Activated CD8-positive, alpha-beta memory T cell treated with anti-CD3 and anti-CD28 coated beads for 1 hour (primary cell): ENCODE measurements at places on chromosomes 4 and X.

DNA sequence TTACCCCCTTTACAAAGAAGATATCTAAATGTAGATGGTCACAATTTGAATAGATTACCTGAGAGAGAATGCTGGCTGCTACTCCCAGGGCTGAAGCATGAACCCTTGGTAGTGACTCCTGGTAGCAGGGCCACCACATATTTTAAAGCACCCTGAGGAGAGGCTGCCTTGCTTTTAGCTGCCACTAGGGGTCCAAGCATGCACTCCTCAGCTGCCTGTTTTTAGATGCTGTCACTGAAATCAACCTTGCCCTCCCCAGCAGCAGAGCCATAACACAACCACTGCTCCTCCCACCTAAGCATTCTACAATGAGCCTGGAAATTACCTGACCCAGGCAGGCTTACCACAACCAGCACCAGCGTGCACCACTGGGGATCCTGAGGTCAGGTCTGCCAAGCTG, 850.9 kb downstream of the FAM133A start:
- DNase-seq: no peak

DNA sequence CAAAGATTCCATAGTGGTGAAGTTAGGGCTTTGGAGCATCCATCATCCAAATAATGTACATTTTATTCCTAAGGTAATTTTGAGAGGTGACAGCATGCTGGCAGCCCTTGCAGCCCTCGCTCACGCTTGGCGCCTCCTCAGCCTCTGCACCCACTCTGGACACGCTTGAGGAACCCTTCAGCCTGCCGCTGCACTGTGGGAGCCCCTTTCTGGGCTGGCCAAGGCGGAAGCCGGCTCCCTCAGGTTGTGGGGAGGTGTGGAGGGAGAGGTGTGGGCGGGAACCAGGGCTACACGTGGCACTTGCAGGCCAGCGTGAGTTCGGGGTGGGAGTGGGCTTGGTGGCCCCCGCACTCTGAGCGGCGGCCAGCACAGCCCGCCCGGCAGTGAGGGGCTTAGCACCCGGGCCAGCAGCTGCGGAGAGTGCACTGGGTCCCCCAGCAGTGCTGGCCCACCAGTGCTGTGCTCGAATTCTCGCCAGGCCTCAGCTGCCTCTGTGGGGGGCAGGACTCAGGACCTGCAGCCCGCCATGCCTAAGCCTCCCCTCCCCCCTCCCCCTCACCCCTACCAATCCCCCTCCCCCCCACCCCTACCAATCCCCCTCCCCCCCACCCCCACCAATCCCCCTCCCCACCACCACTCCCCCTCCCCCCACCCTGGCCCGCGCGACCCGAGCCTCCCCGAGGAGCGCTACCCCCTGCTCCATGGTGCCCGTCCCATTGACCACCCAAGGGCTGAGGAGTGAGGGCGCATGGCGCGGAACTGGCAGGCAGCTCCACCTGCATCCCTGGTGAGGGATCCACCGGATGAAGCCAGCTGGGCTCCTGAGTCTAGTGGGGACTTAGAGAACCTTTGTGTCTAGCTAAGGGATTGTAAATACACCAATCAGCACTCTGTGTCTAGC, 37.0 kb upstream of the DKK2 start:
- DNase-seq: no peak

GRCh38 chrX:71253253-71254091, 468 bp downstream of the ZMYM3 start:
- peak; percentile 5 for DNase-seq

DNA sequence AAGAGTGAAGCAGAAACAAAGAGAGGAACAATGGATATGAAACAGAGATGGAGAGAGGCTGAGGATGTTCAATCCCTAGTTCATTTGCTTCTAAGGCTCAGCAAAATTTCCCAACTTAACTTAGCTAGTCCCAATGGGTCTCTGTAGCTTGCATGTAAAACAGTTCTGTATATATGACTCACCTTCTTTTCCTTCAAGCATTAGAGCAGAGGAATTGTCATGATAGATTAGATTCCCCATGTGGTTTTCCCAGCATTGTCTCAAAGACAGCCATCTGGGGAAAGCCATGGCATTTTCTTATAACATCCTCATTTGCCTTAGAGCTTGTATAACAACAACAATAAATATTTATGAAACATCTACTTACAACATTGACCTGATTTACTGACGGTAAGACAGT, 93.9 kb upstream of the GATB start:
- DNase-seq: no peak

- DNase-seq: no peak
These were observed 21.5 kb downstream of the RELL1 start for GRCh38 chr4:37664696-37665095.

- no peak for DNase-seq
These were observed 6.3 kb downstream of the FMR1 start for GRCh38 chrX:147917700-147918695.

GRCh38 chrX:54808109-54808604, 612 bp downstream of the MAGED2 start:
- DNase-seq: no peak

- no peak for DNase-seq
These were observed 10.1 kb downstream of the PSAPL1 start for GRCh38 chr4:7424553-7425111.

DNA sequence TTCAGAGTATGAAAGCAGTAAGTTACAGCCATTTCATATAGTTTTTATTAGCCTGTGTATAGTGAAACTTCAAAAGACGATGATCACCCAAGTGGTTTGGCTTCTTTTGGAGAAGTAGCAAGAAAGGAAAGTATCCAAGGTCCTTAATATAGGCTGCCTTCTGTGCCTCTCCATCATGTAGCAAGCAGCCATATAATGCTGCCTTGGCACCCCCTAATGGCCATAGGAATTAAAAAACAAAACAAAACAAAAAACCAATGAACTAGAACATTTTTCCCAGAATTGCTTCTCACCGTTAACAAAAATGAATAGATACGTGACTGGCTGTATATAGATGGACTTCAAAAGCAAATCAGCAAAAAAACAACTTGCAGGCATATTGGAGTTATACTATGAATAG, 18.9 kb downstream of the LAMP2 start:
- DNase-seq: no peak

DNA sequence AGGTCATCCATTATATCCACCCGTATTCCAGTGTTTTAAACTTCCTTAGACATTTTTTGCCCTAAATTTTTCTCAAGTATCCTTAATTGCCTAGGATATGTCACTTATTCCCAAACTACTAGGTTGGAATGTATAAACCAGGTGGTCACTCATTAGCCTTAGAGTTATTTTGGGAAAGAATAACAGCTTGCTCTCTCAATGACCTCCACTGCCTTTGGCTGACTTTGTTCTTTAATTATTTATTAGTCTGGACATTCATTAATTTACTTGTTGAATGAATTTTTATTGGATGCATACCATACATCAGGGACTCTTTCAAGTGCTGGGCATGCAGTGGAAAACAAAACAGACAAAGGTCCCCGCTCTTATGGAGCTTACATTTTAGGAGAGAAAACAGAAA, 609.3 kb upstream of the IGFBP7 start:
- no peak for DNase-seq

GRCh38 chr4:155587766-155588165, 78.9 kb upstream of the GUCY1A1 start:
- DNase-seq: no peak

- DNase-seq: no peak
These were observed 56.0 kb downstream of the ZFYVE28 start for GRCh38 chr4:2362266-2363055.

DNA sequence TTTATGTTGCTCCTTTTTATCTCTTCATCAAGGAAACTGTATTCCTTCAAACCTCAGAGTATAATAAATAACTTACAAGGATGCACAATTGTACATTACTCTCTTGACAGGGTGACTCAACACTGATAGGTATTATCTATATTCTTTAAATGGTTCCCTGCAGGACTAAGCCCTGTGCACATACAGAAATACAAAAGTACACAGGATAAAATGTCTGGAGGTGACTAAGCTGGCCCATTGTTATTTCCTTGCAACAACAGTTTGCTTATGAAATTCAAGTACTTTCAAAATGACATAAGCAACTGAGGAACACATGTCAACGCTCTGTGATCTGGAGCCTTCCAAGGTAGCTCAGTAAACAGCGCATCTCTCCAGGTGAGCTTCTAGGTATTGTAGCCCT, 83.8 kb upstream of the RPL34 start:
- no peak for DNase-seq

DNA sequence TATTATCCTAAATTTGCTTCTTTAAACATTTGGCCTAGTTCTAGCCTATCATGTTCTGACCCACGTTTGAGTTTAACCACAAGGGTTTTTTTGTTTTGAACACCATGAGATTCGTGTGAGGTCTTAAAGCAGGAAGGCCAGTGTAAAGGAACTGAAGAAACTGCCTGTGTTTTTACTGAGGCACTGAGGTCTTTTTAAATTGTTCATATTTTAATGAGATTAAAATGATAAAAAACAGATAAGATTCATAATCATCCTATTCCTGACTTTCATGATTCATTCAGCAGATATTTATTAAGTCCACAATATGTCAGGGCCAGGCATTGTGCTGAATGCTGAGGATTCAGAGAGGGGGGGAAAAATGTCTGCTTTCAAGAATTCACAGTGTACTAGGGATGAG, 3.2 kb downstream of the RPS6KA3 start:
- DNase-seq: no peak

- no peak for DNase-seq
These were observed 345.1 kb upstream of the TACR3 start for GRCh38 chr4:104064646-104065577.

- no peak for DNase-seq
These were observed 16.1 kb upstream of the GPR34 start for GRCh38 chrX:41672643-41673042.

DNA sequence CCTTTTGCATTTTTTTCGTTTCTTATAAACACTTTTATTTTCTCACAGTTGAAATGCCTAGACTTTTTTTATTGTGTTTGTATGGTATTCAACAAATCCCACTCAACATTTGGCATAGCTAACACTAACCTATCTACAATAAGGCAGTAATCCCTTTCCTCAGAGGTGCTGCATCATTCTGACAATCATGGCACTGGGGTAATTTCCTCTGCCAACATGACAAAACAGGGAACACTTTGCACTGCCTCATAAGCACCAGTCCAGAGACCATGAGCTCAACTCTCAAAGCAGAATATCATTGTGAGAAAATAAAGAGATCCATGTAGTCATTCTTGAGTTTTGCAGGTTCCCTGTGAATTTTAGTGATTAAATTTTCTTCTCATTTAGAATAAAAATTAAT, 183.8 kb upstream of the INTU start:
- no peak for DNase-seq

GRCh38 chr4:126798214-126798613, 834.5 kb upstream of the INTU start:
- DNase-seq: no peak

DNA sequence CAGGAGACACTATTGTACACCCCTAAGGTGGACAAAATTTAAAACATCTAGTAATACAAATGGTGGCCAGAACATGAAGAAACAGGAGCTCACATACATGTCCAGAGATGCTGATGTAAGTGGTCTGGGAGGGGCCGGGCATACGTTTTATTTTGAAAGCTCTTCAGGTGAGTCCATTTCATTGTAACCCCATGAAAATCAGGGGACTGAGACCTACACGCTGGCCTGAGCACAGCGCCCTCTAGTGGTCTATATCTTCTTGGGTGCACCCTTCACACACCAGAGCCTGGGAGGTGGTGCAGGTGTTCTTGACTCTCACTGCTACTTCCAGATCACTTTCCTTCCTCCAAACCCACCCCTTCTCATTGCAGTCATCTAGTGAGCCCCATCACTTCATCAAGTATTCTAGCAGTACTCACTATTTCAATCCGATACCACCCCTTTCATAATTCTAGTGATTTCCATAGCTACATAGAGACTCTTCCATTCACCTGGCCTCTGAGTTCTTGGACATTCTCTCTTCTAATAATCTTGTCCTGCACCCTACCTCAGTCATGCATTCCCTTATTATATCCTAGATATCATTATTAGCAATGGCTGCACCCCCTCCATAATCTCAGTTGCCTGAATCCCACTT, 4.3 kb upstream of the TLR6 start:
- peak; percentile 23 for DNase-seq

GRCh38 chr4:8472689-8473197, 32.2 kb downstream of the TRMT44 start:
- no peak for DNase-seq

- DNase-seq: no peak
These were observed 79.3 kb upstream of the DYNLT3 start for GRCh38 chrX:37926700-37927099.

DNA sequence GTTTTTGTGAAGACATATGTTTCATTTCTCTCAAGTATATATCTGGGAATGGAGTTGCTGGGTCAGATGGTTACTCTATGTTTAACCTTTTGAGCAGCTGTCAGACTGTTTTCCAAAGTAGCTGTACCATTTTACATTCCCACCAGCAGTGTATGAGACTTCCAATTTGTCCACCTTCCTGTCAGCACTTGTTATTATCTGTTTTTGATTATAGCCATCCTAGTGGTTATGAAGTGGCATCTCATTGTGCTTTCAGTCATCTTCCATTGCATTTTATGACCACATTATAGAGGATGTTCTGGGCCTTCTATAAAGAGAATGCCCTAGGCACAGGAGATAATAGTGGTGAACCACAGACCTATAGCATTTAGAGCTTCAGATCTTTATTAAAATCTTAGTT, 39.2 kb downstream of the CLCN4 start:
- no peak for DNase-seq

GRCh38 chr4:29770627-29771026, 949.5 kb upstream of the PCDH7 start:
- no peak for DNase-seq

DNA sequence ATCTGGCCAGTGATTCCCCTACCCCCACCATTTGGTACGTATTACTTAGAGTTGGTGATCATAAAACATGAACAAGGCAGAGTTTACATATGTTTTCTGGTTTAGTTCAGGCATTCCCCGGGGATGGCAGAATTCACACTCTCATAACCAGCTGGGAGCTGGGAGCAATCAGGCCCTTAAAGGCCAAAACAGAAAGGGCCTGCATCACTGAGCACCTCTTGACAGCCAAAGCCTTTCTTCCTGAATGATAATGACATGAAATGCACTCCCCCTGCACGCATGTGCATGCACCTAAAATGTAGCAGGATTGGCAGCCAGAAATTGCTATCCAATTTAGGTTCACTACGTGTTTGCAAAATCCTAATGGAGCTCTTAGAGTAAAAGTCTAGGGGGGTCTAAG, 235.4 kb downstream of the GPC3 start:
- DNase-seq: no peak

GRCh38 chr4:87975466-87975865, at the start of gene SPP1:
Gene SPP1 (plus strand): TSS chr4:87975714. CDS start chr4:87976896, 1,182 bp downstream.
- DNase-seq: no peak

DNA sequence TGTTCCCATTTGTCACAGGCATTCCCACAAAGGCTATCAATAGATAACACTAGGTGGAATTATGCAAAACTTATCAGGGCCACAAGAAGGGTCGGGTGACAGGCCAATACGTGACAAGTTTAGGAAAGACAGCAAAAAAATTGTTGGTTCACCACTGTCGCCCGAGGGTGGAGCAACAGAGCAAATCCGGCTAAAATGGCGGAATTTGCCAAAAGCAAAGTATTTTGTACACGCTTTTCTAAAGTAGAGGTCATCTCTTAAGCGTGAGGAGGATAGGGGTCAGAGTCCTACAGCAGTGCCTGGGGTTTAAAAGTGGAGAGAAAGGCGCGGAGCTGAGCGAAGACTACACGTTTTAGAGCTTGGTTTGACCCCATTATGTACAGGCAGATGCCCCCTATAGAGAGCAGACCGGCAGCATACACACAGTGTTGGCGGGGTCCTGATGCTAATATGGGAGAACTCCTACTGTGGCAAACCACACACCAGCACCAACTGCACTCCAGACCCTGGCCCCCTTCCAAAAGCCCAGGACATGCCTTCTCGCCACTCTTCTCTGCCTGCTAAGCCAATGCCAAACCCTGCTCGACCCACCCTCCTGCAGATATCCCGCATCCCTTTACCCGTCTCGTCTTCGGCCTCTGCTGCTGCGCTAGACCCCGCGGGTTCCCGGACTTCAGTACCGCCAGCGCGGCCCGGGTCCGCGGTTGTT, 733 bp downstream of the CCNA2 start:
- no peak for DNase-seq
